ENCODE measurements at places on chromosomes 16 and 17. TPM values are rescaled to one million over a fixed set of nuclear protein-coding genes. Genes with fewer than 3 reads are reported as not detected.

TBX6 gene
- 0.51 TPM for total RNA-seq

CCDC144A gene
- 0.71 TPM for total RNA-seq

DNA sequence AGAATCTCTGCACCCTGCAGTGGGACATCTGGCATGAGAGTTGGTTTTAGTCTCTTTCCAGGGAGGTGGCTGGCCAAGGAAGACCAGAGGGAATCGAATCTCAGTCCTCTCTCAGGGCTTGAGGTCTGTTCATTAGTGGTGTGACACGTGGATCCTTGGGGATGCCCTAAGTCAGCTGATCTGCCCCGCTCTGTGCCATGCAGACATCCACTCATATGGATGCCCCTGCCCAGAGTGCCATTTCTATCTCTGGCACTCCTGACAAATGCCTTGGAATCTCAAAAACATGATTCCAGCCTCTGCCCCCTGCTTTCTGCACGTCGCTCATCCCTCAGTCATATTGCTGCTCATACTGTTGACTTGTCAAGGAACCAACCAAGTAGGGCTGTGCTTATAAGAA is 38.8 kb downstream of the WSCD1 start:
- H3K27me3 ChIP-seq = no peaks in the 10 kb centered on the region
- no peaks in the 10 kb centered on the region for H3K4me1 ChIP-seq
- H3K36me3 ChIP-seq = no peaks in the 10 kb centered on the region
- no peak overlapping the region for H3K4me3 ChIP-seq

PPP1R27 gene
- total RNA-seq = 2.3 TPM

DNA sequence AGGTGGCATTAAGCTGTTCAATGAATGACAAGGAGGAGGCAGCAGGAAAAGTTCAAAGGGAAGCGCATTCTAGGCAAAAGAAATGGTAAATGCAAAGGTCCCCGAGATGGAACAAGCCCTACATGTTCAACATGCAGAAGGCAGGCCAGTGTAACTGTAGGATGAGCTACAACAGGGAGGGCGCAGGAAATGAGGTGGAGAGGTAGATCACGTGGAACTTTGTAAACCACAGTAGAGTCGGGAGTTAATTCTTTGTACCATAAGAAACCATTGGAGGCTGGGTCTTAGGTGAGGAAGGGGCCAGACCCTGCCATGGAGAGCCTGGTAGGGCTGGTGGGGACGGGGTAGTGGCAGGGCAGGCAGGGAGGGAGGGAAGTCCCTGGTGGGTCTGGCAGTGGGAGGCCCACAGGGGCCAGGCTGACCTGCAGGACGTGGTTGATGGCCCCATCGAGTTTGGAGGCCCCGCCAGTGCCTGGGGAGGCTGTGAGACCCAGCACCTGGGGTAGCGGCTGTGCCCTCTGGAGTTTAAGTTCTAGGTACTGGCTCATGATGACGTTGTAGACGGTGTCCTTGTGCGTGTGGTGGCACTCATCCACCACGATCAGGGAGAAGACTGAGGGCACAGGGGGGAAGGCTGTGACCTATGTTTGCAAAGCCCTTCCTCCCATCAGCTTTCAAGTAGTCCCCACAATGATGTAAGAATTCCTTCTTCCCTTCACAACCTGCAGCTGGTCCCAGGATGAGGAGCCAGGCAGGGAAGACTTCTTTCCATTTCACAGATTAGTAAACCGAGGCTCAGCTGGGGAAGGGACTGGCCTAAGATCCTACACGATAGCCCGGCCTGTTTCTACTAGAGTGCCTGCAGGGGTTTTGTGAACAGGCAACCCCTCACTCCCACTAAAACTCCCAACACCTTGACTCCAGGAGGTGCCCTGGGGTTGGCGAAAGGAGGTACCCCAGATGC is 1.9 kb downstream of the DHX58 start:
- no peak overlapping the region for H3K4me3 ChIP-seq
- H3K27ac ChIP-seq = no peak overlapping the region
- no peaks in the 10 kb centered on the region for H3K27me3 ChIP-seq
- peaks cover 22% of the 10 kb centered on the region for H3K36me3 ChIP-seq
- DNase-seq = no peak
- peaks cover 12% of the 10 kb centered on the region for H3K4me1 ChIP-seq

- H3K36me3 ChIP-seq = no peaks in the 10 kb centered on the region
- no peak overlapping the region for H3K27ac ChIP-seq
- peaks cover 94% of the 10 kb centered on the region for H3K27me3 ChIP-seq
Measured at GRCh38 chr16:918068-918467, 52.7 kb downstream of the LMF1 start.

ORMDL3 gene
- 23.8 TPM for total RNA-seq

- DNase-seq = no peak
- peaks cover under 1% of the 10 kb centered on the region for H3K4me1 ChIP-seq
- no peak overlapping the region for H3K4me3 ChIP-seq
- H3K36me3 ChIP-seq = peaks cover 16% of the 10 kb centered on the region
Measured at GRCh38 chr17:7695586-7695985, 7.3 kb downstream of the WRAP53 start.

GRCh38 chr16:27102701-27103575 is 36.2 kb downstream of the C16orf82 start:
- DNase-seq = no peak
- H3K27ac ChIP-seq = no peak overlapping the region
- H3K4me3 ChIP-seq = no peak overlapping the region
- no peaks in the 10 kb centered on the region for H3K27me3 ChIP-seq

DNA sequence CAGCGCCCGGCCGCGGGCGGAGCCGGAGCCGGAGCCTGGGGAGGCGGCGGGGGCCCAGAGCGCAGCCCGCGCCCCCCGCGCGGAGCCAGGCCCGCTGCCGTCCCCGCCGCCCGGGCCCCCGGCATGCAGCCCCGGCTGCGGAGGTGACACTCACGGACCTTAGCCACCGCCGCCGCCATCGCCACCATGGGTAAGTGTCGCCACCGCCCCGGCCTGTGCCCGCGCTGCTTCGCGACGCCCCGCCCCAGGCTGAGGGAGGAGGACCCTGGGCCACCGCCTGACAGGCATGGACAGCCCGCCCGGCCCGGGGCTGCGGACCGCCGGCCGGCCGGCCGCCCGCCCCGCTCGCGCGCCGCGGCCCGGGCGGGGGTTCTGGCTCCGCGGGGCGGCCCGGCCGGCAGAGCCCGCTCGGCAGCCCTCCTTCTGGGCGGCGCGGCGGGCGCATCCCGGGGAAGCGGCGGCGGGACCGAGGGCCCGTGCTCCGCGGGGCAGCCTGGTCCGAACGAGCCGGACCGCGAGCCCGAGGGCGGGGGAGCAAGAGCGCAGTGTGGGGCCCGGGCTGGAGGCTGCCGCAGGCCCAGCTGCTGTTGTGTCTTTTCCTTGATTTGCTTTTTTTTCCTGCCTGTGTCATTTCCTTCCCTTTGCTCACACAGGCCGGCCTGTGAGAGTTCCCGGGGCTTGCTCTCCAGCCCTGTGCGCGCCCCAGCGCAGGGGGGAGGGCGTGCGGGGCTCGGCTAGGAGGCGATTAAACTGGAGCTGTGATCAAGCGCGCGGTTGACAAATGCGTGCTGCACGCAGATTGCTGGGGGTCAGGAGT is 565 bp downstream of the MAP3K3 start:
- no peaks in the 10 kb centered on the region for H3K27me3 ChIP-seq
- H3K4me3 ChIP-seq = peak overlapping the region; percentile 71
- peak overlapping the region; percentile 43 for H3K27ac ChIP-seq

GRCh38 chr17:75155191-75155601 is 884 bp upstream of the JPT1 start:
- peaks cover 12% of the 10 kb centered on the region for H3K36me3 ChIP-seq
- no peak for DNase-seq
- H3K4me1 ChIP-seq = peaks cover 15% of the 10 kb centered on the region
- peak overlapping the region; percentile 73 for H3K27ac ChIP-seq

FOXF1 gene
- total RNA-seq = not detected

DNA sequence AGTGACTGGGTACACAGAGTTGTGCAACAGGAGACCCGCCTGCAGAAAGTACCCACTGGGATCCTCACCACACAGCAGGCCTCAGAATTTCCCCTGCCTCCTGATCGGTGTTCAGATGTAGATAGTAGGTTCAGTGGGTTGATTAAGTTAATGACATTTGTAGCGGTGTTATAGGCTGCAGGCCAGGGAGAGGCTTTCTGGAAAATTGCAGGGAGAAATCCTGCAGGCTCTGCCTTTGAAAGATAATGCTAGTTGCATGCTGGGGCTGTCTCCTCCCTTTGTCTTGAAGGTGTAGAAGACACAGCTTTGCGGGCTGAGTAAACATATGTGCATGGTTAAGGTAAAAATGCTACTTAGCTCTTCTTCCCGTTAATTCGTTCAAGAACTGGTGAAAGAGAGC is 406.3 kb upstream of the RBFOX1 start:
- H3K4me3 ChIP-seq = no peak overlapping the region
- no peak overlapping the region for H3K27ac ChIP-seq
- no peak for DNase-seq
- H3K27me3 ChIP-seq = no peaks in the 10 kb centered on the region

WNK4 gene
- 21.1 TPM for total RNA-seq

C17orf113 gene
- total RNA-seq = 1.1 TPM

SCPEP1 gene
- 8.1 TPM for total RNA-seq

EVI2B gene
- total RNA-seq = 1.7 TPM

GRCh38 chr16:54602666-54603065 is 316.1 kb upstream of the IRX3 start:
- H3K27me3 ChIP-seq = no peaks in the 10 kb centered on the region
- no peaks in the 10 kb centered on the region for H3K4me1 ChIP-seq
- no peak overlapping the region for H3K4me3 ChIP-seq
- H3K36me3 ChIP-seq = no peaks in the 10 kb centered on the region
- DNase-seq = no peak
- H3K27ac ChIP-seq = no peak overlapping the region

GRCh38 chr16:31267332-31268032 is 7.7 kb downstream of the ITGAM start:
- H3K4me1 ChIP-seq = peaks cover 3% of the 10 kb centered on the region
- no peak for DNase-seq
- no peak overlapping the region for H3K4me3 ChIP-seq
- H3K36me3 ChIP-seq = no peaks in the 10 kb centered on the region
- H3K27me3 ChIP-seq = peaks cover 23% of the 10 kb centered on the region

- no peaks in the 10 kb centered on the region for H3K36me3 ChIP-seq
- no peak overlapping the region for H3K27ac ChIP-seq
- H3K27me3 ChIP-seq = no peaks in the 10 kb centered on the region
- DNase-seq = no peak
Measured at GRCh38 chr17:70658317-70658716, 489.0 kb downstream of the KCNJ2 start.

OTOA gene
- total RNA-seq = not detected

DNA sequence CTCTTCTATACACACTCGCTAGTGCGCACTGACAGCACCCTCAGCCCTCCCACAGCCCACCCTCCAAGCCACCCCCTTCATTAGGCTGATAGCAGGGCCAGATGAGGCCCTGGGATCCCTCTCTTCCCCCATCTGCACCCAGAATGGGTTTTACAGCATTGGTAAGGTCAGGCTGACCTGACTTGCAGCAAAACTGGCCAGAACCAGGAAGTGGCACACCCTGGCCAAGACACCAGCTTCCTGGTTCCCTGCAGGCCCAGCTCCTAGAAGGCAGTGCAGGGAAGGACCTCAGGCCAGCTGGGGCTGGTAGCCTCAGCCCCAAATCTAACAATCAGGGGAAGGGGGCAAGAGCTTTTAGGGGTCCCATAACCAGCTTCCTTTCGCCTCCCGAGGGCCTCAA is 50.0 kb upstream of the MRPS23 start:
- H3K36me3 ChIP-seq = no peaks in the 10 kb centered on the region
- H3K4me1 ChIP-seq = peaks cover 8% of the 10 kb centered on the region
- H3K27ac ChIP-seq = no peak overlapping the region
- peaks cover 2% of the 10 kb centered on the region for H3K27me3 ChIP-seq

DNA sequence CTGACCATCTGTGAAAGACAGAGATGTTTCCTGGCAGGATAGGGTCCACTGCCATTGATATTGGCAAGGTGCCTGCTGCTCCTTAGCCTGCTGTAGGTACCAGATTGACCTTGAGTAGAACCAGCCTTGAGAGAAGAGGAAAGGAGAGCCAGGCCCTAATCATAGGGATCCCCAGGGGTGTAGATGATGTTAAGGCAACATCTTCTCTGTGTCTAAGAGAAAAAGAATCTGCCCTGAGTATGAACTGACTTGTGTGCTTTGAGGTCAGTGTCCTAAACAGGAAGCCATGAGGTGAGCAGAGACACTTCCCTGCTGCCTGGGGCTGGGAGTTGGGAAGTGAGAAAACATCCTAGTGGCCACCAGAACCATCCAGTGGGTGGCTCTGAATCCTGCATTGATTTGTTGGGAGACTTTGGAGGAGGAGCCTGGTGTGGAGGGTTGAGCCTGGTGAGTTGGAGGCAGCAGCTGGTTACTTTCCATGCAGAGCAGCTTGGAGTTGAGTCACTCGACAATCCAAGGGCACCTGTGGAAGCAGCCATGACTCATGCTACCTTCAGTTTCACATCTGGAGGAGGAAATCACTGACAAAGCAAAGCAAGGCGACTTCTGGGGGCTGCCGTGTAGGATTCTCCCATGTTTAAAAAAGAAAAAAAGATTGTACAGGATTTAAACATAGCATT is 47.8 kb downstream of the BMERB1 start:
- peak; percentile 46 for DNase-seq
- H3K36me3 ChIP-seq = no peaks in the 10 kb centered on the region
- H3K27ac ChIP-seq = no peak overlapping the region
- H3K4me1 ChIP-seq = peaks cover under 1% of the 10 kb centered on the region

DNA sequence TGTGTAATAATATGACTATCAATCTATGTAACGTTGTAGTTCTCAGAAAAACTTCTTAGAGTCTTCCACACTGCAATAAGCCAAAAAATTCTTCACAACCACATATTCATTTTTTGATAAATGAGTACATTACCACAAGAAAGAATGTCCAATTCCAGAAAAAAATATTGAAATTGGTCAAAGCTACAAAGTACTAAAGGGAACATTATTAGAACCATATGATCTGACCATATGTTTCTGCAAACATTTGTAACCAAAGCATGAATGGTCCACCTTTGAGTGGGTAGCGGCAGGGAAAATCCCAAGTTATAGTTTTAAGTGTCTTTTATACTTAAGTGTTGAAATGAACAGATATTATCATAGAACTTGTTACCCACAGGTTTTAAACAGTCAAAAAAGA is 71.7 kb upstream of the NACA2 start:
- no peak for DNase-seq
- peaks cover under 1% of the 10 kb centered on the region for H3K27me3 ChIP-seq
- no peaks in the 10 kb centered on the region for H3K4me1 ChIP-seq
- H3K27ac ChIP-seq = no peak overlapping the region
- H3K36me3 ChIP-seq = no peaks in the 10 kb centered on the region
- no peak overlapping the region for H3K4me3 ChIP-seq

CLEC19A gene
- not detected for total RNA-seq

MT1A gene
- total RNA-seq = not detected

DNA sequence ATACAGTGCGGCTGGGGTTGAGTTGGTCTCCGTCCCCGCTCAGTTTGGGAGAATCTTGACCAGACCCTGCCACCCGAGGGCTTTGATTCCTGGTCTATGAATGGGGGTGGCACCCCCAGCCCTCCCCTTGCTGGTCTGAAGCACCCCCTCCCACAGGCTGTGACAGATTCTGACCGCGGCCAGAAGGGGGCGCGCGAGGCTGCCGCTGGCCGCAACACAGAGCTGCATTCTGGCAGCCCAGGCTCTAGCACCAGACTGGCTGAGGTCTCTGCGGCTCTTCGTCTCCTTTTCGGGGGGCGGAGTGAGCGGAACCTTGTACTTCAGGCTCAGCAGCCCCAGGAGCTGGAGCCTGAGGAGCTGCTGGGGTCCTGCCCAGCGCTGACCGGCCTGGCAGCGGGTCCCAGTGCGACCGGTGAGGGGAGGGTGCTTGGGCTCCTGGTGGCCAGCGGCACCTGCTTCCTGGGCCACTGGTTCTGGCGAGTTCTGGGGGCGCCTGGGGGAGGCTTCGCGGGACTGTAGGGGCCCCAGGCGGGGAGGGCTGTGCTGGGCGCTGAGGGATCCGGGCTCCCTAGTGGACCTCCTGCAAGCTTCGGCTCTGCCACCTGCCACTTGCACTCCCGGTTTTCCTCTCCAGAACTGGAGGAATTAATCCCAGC is 1011.6 kb downstream of the KCNJ18 start:
- no peak overlapping the region for H3K4me3 ChIP-seq
- H3K4me1 ChIP-seq = peaks cover 5% of the 10 kb centered on the region
- no peaks in the 10 kb centered on the region for H3K27me3 ChIP-seq
- peak; percentile 65 for DNase-seq
- H3K36me3 ChIP-seq = no peaks in the 10 kb centered on the region

All from K562 (cell line).